ENCODE measurements at places on chromosomes 2 and 18.

GRCh38 chr2:31563273-31563839, 17.4 kb downstream of the SRD5A2 start:
- DNase-seq, result no peak

DNA sequence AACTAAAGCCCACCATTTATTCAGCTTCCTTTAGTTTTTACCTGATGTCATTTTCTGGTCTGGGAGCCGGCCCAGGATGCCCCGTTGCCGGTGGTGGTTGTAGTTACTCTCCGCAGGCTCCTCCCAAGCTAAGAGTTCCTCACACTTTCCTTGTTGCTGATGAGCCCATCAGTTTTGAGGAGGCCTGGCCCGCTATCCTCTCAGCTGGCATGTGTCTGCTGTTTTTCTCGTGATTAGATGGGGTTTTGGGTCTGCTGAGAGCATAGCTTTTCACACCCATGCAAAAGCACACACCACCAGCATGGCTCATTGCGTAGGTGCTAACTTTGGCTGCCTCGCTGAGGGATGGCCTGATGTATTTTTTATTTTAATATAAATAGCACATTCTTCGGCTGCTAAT, 72.1 kb downstream of the PSMG2 start:
- DNase-seq, result no peak

DNA sequence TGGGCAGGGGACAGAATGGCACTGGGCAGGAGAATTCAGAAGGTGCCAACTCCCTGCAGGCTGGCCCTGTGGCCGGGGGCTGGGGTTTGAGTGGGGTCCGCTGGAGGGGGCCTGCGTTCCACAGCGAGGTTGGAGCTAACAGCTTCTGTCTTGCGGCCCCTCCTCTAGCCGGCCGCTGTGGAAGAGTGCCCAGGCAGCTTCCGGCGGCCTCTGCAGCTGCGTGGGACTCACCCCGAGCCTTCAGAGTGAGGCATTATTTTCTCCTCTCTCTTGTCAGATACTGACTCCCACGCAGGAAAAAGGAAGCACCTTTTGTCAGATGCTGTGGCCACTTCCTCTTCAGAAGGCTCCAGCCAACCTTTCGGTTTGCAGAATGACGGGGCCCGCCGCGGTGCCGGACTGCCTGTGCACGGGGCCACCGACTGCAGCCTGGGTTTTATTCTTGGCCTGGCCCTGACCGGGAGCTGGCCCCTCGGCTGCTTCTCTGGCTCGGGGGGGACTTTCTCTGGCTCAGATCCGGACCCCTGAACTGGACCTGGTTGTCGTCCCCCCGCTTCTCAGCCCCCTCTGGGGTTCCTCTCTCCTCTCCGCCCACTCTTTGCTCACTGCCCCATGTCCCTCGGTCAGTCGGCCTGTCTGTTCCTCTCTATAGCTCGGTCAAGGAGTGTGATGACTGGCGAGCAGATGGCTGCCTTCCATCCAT, 40.1 kb downstream of the ARHGAP25 start:
- DNase-seq, result no peak

GRCh38 chr2:28982381-28982950, 1.4 kb downstream of the TOGARAM2 start:
- DNase-seq, result no peak

DNA sequence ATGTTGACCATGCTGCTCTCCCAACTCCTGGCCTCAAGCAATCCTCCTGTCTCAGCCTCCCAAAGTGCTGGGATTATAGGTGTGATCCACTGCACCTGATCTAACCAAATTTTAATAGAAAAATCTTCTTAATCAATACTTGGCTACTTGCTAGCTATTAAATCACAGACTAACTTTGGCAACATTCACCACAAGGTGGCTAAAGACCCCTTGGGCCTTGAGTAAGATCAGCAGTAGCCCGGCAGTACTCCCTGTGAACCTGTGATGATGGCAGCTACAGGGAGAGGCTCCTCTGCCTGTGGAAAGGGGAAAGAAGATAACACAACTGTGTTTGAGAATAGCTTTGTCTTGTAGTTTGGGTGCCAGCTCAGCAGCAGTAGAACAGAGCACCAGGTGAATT, 102.9 kb downstream of the SLC39A10 start:
- no peak for DNase-seq

DNA sequence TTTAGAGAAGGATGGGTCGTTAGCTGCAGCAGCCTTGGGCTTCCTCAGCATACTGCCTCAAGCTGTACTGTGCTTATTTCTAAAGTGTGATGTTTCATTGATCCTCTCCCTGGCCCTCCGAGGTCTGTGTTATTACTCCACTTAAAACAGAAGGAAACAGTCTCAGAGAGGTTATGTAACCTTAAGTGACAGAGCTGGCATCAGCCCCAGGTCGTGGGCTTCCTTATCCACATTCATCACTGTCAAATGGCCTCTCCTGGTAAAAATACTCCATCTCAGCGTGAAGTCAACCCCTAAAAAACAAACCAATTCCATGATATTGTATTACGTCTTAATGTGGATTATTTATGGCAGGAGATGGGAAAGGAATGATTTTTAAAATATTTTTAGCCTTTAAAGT, 153.3 kb upstream of the NOSTRIN start:
- no peak for DNase-seq

GRCh38 chr2:201448061-201448460, 3.2 kb downstream of the TRAK2 start:
- no peak for DNase-seq

GRCh38 chr2:144583381-144583729, 63.4 kb upstream of the ZEB2 start:
- no peak for DNase-seq

DNA sequence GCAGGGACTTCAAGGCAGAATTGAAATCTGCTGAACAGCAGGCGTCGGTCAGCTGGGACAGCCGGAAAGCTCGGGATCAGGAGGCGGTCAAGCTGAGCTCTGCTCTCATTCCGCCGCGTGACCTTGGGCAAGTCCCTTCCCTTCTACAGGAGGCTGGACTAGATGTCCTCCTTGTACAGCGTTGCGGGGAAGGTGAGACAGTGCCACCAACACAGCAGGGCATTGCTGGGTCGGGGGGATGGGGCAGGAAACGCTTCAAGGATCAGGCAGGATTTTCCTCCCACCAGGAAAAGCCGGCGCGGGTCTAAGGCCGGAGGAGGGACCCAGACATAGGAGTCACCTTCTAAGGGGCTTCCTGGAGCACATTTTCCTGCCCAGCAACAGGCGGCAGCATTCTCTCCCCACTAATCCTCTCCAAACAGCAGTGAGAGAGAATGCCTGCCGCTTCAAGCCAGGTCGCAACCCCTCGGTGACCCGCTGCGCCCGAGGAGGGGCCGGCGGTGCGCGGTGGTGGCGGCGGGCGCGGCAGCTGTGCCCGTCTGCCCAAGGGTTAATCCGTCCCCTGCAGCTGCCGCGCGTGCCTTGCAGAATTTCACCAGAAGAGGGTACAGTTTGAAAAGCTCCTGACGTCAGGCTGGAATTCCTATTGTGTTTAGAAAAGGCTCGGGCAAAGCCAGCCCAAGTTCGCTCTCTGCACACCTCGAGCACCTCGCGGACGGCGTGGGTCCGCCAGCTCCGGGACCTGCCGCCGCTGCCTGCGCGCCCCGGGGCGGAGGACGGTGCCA, at the start of gene KCNF1:
Gene KCNF1, plus strand, starts transcription at position 644 of the 785 bp plus-strand sequence. CDS start 493 bp downstream, outside the sequence.
- DNase-seq, result no peak

DNA sequence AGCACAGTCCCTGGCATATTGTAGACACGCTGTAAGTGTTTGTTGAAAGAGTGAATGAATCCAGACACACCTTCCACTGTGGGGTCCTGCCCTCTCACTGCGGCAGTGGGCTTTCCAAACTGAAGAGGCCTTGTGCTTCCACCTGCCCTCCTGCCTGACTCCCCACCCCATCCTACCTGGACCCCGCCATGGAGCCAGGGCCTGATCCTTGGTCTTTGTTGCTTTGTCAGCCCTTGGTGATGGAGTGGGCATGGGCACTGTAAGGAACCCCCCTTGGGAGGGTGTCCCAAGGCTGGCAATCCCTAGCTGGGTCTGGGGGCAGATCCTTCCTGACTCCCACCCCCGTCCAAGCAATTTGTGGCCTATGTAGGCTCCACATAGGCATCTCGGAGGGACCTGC, 33.1 kb downstream of the KLHL29 start:
- no peak for DNase-seq

- DNase-seq, result no peak
These were observed 20.0 kb upstream of the NFE2L2 start for GRCh38 chr2:177284531-177284930.

GRCh38 chr18:48296581-48296980, 112.6 kb downstream of the ZBTB7C start:
- DNase-seq, result no peak

GRCh38 chr2:232890896-232891601, 21.0 kb downstream of the SNORC start:
- no peak for DNase-seq

- DNase-seq, result no peak
These were observed 6.7 kb downstream of the PPIG start for GRCh38 chr2:169590804-169591203.

DNA sequence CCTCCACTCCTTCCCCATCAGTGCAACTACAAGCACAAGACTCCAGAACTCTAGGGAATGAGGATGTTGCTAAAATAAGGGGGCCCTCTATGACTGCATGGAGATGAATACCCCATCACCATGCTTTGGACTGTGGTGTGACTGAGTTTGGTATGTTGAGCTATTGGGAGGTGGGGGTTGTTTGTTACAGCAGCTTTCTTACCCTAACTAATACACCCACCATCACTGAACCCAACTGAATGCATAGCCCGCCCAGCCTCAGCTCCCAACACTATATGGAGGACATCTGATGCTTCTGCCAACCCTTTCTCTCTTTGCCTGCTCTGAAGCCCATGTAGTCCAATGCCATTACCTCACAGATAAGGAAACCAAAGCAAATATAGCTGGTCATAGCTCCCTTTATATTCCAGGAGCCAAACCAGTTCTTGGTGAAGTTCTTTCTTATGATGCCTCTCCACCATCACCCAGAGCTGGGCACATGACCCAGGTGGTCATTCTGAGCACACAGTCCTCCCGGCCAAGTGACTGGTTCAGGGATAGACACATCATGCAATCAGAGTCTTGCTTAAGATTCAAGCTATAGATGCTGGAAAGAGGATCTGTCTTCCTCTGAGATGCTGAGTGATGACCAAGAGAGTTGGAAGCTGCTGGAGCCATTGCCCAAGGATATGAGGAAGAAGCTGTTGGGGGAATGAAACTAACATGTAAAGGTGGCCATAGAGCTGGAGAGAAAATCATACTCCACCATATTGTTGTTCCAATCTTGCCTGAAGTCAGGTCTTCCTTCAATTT, 155.6 kb upstream of the HAAO start:
- no peak for DNase-seq

DNA sequence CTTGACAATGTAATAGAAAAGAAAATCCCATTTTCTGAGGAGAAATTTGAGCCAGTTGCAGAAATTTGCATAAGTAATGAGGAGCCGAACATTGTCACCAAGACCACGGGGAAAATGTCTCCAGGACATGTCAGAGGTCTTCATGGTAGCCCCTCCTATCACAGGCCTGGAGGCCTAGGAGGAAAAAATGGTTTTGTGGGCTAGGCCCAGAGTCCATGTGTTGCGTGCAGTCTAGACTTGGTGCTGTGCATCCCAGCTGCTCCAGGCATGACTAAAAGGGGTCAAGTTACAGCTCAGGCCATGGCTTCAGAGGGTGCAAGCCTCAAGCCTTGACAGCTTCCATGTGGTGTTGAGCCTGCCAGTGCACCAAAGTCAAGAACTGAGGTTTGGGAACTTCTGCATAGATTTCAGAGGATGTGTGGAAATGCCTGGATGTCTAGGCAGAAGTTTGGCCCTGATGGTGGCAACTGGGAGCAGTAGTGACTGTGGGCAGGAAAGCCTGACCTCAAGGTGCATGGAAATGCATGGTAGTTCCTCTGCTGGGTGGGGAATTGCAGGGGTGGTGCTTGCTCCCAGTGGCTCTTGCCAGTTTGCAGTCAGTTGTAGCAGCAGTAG, 41.9 kb upstream of the CCDC195 start:
- no peak for DNase-seq

GRCh38 chr18:23357996-23358594, 95.0 kb upstream of the RIOK3 start:
- DNase-seq, result no peak

DNA sequence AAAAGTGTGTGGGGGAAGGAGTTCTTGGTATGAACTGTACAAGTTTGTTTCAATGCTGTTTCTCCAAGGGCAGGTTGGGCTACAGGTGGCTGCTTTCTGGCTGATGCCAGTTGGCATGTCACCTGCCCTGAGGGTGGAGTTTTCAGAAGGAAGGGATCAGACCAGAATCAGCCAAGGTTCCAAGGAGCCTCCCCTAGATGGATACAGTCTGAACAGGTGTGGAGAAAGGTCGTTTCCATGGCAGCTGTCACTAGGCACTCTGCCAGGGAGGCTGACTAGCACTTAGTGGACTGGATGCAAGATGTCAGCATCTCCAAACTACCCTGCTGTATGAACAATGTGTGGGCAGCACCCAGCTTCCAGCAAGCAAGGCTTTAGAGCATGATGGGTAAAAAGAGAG, 444.4 kb upstream of the HNRNPA3 start:
- DNase-seq, result no peak

GRCh38 chr2:218022131-218022850, 19.5 kb upstream of the TNS1 start:
- no peak for DNase-seq

DNA sequence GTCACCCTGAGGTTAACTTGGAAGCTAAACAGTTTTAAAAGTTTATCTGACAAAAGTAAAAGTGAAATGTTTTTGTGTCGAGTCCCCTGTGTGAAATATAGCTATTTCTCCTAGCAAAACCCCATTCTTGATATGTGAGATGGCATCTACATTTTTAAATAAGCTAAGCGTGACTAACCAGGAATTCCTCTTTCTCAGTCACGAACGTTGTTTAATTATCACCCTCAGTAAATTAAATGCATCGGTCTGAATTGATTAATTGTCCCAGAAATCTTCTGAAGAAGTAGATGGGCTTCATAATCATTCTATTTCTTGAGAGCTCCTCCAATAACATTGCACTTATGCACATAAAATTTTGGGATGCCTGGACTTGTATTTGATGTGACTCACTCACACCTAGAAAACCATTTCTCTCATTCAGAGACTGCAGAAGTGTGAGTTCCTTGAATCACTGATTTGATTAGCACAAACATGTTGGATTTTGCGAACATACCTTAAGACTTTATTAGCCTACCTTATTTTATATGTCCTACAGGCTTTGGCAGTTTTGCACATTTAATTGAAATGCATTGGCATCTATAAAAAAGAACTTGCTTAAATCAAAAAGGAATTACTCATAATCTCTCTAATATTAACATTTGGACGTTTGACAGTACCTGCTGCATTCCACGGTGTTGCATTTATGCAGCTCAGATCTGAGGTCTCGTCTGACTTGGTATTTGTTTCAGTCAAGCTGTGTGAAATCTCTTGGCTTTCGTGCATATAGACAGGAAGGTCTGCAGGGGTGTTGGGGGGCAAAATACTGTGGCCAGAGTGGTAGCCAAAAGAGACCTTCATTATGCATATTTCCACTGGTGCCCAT, 475.2 kb downstream of the EPHA4 start:
- no peak for DNase-seq

DNA sequence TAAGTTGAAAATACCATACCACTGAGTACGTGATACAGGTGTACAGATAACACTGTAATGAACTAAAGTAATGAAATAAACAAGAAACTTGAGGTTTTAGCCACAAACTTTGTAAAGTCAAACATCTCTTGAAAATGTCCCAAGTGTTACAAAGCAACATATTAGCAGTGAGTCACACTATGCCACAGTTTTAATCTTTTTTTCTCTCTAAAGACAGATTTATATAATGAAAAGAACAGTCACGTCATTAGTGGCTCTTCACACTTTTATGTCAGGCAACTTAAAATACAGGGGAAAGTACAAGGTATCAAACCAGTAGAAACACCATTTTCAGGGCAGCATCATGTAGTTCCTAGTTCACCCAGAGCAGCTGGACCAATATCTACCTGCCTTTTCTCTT, 42.1 kb downstream of the RAPH1 start:
- DNase-seq, result no peak

- no peak for DNase-seq
These were observed 23.4 kb downstream of the CDH2 start for GRCh38 chr18:28153485-28154065.

Measured in brain pericyte (primary cell).